ENCODE measurements at places on chromosomes 3 and 15.
A peak's percentile ranks its signal among the peaks of the same experiment; 100 is the strongest.

- DNase-seq: no peak
These were observed 1.4 kb upstream of the WNT5A start for GRCh38 chr3:55488398-55489055.

- no peak for DNase-seq
These were observed 53.4 kb upstream of the EIF5A2 start for GRCh38 chr3:170961616-170962400.

GRCh38 chr3:31373681-31374080 lies 159.0 kb upstream of the STT3B start:
- DNase-seq: no peak

DNA sequence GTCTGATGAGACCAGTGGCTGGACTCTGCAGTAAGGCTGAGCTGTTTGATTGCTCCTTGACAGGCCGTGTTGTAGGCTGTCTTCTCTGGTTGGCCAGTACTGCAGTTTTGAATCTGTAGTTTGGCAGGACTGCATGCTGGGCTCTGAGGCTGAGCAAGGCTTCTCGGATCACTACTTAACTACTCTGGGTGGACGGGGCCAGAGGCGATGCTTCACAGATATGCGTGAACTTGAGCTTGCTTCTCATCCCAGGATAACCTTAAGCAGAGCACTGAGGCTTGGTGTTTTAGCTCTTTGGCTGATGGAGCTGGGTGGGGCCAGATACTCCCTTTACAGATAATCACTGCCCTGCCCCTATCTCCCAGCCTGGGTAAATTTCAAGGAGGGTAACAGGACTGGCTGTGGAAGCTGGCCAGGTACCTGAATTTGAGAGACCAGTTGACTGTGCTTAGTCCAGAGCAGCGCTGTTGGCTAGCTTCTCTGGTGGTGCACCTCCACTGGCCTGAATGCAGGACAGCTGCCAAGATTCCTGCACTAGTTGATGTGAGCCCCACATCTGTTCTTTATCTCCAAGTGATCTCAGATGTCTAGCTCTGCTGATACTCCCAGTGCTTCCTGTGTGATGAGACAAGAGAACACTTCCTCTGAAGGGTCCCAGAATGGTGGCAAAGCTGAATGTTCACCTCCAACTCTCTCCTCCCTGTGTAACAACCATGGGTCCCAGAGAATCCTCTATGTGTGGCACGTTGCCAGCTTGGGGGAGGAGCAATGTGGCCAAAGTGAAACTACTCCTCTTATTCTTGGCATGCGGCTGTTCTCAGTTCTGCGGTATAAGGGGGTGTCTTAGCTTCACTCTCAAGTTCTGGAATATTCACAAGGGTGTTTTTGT lies 37.9 kb downstream of the RPL39L start:
- DNase-seq: peak; percentile 40

GRCh38 chr3:12501360-12502020 lies 17.2 kb downstream of the TSEN2 start:
- DNase-seq: no peak

DNA sequence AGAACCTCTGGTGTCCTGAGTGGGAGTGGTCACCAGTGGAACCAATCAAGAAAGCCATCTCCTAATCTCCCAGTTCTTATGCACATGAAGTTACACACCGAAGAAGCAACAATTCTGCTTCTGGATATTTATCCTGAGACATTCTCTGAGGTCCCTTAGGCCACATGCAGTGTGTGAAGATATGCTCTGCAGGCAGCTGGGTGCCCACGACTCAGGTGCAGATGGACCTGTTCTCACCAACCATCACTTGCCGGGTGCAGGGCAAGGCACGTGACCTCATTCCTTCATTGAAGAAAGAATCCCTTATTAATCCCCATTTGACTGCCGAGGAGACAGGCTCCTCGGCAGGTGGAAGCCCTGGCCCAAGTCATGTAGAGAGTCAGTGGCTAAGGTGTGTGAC lies 79.8 kb downstream of the WNT7A start:
- no peak for DNase-seq

- DNase-seq: no peak
These were observed 32.5 kb upstream of the ICE2 start for GRCh38 chr15:60511351-60512031.

DNA sequence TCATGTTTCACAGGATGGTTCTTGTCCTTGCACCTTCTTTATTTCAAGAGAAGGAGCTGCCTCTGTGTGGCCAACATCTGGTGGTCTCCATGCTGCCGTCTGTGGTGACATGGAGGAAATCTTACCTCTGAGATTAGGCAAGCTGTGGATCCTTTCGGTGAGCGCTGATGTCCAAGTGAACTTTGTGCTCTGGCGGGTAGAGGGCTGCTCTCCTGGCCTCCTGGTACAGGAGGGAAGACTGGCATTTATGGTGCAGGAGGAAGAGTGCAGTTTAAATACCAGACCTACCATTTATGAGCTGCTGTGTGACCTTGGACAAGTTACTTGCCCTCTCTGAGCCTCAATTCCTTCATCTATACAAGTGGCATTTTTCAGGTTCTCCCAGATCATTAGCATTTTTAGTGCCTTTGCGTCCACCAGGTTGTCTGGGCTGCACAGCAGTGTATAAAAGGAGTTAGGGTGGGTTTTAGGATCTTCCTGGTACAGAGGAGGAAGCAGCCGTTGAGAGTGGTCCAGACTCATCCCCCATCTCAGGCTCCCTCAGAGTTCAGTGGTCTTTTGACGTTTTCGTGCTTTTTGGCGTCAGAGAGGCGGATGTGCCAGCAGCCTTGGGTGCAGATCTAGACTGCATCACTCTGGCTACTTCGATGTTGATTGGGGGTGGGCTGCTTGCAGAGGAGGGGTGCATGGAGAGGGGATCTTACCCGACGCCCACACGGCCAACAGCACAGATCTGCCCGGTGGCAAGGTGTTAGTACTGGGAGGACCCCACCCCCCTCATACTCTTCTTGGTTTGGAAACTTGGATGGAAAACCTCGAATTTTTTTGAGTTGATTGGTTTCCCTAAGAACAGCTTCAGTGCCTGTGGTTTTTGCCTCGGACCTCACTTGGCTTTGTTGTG lies 162.2 kb downstream of the ITPR1 start:
- DNase-seq: no peak

DNA sequence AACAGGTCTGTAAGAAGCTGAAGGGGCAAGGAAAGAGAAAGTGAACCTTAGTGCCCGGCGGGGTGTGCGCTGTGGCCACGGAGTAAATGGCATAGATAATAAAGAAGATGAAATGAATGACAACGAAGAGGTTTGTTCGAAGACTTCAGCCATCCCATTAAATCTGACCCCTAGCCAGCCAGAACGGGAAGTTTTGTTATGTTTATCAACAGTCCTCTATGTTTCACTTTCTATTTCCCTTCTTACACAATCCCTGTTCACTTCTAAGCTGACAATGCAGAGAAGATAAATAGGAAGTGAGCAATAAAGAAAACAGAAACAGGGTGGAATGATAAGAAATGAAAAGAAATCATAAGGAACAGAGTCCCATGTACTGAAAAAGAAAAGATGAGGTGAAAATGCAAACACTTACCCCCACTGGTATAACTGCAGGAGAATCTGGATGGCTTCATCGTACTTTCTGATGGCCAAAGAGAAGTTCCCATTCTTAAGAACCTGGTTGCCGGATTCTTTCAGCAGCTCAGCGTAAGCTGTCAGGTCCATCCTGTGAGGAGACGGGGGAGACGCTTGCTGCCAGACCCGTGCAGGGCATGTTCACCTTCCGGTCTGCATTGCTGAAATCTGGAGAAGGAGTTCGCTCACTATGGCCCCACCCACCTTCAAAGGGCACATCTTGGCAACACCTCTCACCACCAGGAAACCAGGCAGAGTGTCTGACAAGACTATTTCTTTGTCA lies 36.8 kb downstream of the TRANK1 start:
- peak; percentile 51 for DNase-seq

DNA sequence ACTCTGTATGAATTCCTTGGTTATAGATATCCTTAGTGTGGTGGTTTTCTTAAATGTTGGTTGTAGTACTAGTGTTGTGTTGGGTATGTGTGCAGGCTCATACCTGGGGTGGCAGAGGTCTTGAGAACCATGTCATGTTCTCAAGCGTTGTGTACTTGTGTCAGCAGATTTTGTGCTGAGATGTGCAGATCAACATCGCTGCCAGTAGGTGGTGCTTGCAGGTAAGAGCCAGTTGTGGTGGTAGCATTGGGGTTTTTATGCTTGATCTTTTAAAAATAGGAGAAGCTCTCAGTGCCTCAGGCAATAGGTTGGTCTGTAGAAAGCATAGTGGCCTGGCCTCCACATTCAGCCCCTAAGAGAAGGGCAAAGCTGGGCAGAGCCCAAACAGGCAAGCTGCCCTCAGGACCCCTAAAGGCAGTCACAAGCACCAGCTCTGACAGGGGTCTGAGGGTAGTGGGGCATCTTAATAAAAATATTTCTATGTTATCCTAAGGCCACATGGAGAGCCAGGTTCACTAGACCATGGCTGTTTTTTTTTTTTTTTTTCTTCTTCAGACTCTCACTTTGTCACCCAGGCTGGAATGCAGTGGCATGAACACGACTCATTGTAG lies 164.0 kb downstream of the IL20RB start:
- no peak for DNase-seq

DNA sequence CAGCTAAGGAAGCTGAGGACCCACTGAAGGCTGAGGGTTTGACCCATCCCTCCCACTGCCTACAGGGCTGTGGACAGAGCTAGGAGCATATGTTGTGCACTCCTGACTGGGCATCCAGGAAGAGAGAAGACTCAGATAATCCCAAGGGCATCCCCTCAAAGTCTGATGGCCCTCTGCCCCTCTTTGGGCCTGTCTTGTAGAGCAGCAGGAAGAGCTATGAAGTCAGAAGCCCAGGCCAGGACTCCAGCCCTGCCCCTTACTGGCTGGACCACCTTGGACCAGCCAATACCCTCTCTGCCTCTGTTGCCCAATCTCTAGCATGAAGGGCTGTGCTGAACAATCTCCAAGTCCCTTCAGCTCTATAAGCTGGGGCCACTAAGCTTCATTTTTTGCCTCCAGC lies 210.8 kb downstream of the RPLP1 start:
- no peak for DNase-seq

Measured in stimulated activated CD8-positive, alpha-beta memory T cell treated with anti-CD3 and anti-CD28 coated beads, Interleukin-7, amount 100 ng/mL, for 4 hours (primary cell).